Naive thymus-derived CD8-positive, alpha-beta T cell (primary cell): ENCODE measurements at places on chromosomes 12 and 14. TPM values are rescaled to one million over a fixed set of nuclear protein-coding genes. Genes with fewer than 3 reads are reported as not detected.

Gene OR4E2
- not detected for total RNA-seq

Gene TAS2R7
- not detected for total RNA-seq

Gene HVCN1
- 21.2 TPM for total RNA-seq

Gene ANO2
- total RNA-seq, result not detected

Gene SAV1
- total RNA-seq, result 10.5 TPM

Gene ASCL1
- total RNA-seq, result not detected

Gene TNFAIP2
- total RNA-seq, result 0.55 TPM

Gene NABP2
- total RNA-seq, result 10.8 TPM

Gene CIDEB
- total RNA-seq, result 15.5 TPM

Gene NYNRIN
- 0.29 TPM for total RNA-seq

Gene RABGGTA
- 43.3 TPM for total RNA-seq

Gene KLHL42
- total RNA-seq, result 25.7 TPM

Gene MIP
- total RNA-seq, result not detected
